Daoy (cell line): ENCODE measurements at places on chromosomes 7 and 10. TPM values are rescaled to one million over a fixed set of nuclear protein-coding genes. Genes with fewer than 3 reads are reported as not detected.

ENO4 gene
- under 0.01 and 0.80 TPM in 2 replicates for total RNA-seq

DNA sequence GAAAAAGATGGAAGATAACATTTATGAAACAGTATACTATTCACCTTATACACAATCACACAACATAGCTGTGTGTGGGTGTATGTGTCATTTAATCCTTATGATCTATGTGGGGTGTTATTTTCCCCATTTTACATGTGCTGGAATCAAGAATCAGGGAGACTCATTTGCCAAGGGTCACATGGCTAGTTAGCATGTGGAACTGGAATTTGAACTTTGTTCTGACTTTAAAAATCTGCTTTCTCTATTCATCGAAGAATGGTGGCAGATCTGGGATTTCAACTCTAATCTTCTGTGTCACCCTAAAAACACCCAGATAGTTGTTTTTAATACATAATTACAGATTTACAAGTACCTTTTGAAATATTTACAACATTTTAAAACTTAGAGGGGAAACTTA lies 65.2 kb downstream of the ADAM22 start:
- no peak for DNase-seq

DNA sequence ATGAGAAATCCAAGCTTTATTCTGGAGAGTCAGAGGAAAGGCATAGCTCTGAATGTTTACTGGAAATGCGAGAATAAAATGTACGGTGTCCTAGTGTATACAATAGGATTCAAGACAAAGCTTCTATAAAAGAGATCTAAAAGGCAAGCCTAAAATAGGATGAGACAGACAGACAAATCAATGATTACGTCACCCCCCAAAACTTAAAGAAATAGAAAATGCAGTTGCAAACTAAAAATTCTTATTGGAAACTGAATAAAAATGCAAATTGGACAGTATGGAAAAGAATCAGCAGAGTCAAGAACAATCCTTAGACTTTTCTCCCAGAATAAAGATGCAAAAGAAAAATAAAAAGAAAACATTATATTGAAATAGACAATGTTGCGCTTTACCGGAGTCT lies 245.9 kb downstream of the POM121L12 start:
- no peak for DNase-seq

- no peak for DNase-seq
These were observed 30.4 kb upstream of the SLC13A1 start for GRCh38 chr7:123230147-123230546.

DNA sequence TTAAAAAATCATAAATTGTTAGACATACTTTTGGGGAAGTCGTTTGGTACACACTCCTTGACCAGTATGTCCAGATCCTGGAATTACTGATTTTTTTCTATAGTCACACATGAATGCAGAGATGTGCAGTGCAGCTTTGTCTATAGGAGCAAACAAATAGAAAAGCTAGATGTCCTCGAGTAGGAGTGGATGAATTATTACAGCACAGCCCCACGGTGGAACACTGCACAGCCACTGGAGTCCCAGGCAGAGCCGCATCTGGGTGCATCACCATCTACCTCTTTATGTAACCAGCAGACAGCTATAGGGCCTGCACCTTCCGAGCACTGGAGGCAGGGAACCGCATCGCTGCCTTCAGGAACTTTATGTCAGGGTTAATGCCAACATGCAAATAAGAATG lies 17.0 kb upstream of the RET start:
- no peak for DNase-seq
